ENCODE measurements at places on chromosomes 6 and 20.

DNA sequence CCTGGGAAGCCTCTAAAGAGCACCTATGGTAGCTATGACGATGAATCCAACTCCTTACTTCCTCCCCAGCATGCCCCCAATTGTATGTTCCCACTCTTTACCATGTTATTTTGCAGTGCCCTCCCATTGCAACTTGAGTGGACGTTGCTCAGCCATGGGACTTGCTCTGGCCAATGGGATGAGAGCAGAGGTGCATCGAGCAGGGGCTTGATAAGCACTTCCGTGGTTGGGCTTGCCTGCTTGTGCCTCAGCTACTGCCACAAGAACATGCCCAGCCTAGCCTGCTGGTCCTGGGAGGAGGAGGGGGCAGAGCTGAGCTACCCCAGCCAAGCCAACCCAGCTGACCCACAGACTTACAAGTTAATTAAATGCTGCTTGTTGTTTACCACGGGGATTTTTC lies 71.1 kb upstream of the CTNNBL1 start:
- no peak for DNase-seq

DNA sequence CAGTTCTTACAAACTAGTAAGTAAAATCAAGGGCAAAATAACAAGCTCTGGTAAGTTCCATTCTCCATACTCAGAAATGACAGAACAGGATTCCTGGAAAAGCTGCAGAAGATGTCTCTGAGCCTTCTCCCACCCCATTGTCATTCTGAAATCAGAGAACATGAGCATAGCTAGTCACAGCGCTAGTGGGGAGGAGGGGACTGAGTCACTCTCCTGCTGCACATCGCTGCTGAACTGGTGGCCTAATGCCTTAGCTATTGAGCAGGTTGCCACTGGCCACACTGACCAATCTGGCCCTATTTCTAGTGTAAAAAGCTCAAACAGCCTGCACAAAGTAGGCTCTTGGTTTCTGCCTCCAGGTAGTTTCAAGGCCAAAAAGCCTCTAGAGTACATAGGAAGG lies 26.1 kb upstream of the RIPPLY2 start:
- no peak for DNase-seq

GRCh38 chr20:59701236-59701635 lies 96.9 kb downstream of the PHACTR3 start:
- no peak for DNase-seq

GRCh38 chr20:19019734-19020364 lies 192.6 kb upstream of the SLC24A3 start:
- DNase-seq: no peak

- no peak for DNase-seq
Measured at GRCh38 chr6:33914645-33915044, 110.8 kb upstream of the MLN start.

All from cortex of kidney (tissue), 1 donor.